ENCODE measurements at places on chromosomes 7 and 10.

DNA sequence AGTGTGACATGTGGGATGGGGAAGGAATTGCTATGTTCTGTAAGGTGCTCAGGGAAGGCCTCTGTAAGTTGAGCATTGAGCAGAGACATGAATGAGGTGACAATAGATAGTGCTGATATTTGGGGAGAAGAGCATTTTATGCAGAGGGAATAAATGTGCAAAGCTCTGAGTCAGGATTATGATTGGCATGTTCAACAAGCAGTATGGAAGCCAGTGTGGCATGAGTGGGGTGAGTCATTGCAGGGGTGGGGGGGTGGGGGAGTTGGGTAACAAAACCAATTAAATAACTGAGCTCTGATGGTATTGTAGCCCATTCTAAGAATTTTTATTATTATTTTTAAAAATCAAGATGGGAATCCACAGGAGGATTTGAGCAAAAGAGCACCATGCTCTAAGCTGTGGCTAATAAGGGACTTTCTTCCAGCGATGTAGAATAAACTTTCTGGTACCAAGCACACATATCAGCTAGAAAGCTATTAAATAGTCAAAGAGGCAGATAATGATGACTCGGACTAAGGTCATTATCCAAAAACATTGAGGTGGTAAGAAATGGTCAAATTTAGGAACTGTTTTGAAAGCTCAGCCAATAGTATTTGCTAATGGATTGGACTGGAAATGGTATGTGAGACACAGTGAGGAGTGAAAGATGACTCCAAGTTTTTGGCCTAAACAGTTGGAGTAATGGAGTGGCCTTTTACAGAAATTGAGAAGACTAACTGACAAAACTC, 96.4 kb downstream of the PRKG1 start:
- no peak for DNase-seq

GRCh38 chr7:158166386-158167340, 421.0 kb downstream of the PTPRN2 start:
- DNase-seq = no peak

- no peak for DNase-seq
Observed at GRCh38 chr10:28291881-28292297, 11.0 kb downstream of the MPP7 start.

DNA sequence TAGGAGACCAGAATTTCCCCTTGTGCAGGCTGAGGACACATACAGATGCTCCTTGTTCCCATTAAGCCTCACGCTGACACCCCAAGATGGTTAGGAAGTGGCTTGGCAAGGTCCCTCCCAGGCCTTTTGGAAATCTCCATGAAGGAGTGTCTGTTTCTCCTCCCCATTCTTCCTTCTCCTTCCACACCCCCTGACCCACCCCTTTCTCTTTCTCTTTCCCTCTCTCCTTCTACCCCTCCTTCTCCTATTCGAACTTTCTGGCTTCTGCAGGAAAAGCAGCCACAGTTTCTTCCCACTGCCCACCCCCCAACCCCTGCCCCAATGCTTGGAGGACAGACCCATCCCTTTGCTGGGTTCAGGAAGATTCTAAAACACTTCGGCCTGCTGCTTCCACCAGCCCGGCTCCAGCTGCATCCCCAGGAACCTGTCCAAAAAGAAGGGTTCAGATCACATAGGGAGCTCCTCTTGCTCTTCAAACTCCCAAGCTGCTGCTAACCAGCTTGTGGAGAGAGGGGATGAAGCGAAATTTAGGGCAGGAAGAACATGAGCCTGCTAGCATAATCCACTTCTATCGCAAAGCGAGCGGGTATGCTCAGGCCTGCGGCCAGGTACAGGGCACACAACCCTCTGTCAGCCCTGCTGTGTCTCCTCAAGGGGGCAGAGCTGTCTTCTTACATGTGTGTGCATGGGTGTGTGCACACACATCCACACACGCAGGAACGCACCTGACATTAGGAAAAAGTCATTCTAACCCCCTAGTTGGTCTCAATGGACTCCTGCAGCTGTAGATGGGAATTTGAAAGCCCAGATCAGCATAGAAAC, 80.4 kb downstream of the PPP1R3C start:
- no peak for DNase-seq

DNA sequence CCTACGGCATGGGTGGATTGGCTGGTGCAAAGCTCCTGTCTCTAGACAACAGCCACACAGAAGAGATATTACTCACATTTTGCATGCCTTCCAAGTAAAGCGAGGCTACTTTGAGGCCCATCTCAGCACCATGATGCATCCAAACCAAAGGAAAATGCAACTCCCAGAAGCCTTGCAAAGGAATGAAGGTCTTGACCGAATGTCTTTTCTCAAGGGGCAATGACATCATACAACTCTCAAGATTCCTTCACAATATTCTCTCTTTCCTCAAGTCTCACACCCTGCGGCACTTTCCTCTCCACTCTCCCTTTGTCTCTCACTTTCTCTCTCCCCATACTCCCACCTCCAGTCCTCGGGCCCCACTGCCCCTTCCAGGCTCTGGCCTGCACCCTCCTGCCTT, 44.8 kb upstream of the CPXM2 start:
- no peak for DNase-seq

DNA sequence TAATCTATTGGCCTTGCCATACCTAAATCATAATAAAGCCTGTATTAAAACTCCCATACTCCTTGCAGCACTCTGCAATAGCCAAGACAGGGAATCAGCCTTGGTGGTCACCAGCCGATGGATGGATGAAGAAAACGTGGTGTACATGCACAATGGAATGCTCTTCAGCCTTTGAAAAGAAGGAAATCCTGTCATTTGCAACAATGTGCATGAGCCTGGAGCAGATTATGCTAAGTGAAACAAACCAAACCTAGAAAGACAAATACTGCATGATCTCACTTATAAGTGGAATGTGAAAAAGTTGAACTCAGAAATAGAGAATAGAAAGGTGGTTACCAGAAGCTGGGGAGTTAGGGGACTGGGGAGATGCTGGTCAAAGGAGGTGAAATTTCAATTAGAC, 218.5 kb downstream of the GRID1 start:
- DNase-seq = no peak

- DNase-seq = no peak
Observed at GRCh38 chr7:140440593-140440992, 36.7 kb downstream of the RAB19 start.

DNA sequence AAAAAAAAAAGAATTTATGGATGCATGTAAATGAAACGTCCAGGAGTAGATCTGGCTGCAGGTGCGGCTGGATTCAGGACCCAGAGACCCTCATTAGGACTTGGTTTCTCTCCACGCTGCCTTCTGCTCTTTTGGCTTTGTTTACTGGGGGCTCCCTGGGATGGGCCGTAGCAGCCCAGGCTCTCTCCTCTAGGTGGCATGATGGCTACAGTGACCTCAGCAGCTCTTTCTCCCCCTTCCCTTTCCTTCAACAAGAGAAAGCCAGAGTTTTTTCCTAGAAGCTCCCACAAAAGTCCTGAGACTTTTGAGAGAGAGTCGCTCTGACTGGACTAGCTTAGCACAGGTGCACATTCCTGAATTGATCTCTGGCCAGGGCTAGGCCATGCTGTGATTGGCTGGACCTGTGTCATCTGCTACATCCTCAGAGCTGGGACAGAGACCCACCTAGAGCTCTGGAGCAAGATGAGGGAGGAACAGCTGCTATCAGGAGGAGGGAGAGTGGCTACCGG, 67.8 kb upstream of the PDCD4 start:
- no peak for DNase-seq

GRCh38 chr10:114753126-114753525, 68.5 kb upstream of the FHIP2A start:
- no peak for DNase-seq

GRCh38 chr10:70619271-70620019, 16.9 kb upstream of the PRF1 start:
- no peak for DNase-seq

- no peak for DNase-seq
Observed at GRCh38 chr7:138917771-138918170, 63.4 kb downstream of the KIAA1549 start.

DNA sequence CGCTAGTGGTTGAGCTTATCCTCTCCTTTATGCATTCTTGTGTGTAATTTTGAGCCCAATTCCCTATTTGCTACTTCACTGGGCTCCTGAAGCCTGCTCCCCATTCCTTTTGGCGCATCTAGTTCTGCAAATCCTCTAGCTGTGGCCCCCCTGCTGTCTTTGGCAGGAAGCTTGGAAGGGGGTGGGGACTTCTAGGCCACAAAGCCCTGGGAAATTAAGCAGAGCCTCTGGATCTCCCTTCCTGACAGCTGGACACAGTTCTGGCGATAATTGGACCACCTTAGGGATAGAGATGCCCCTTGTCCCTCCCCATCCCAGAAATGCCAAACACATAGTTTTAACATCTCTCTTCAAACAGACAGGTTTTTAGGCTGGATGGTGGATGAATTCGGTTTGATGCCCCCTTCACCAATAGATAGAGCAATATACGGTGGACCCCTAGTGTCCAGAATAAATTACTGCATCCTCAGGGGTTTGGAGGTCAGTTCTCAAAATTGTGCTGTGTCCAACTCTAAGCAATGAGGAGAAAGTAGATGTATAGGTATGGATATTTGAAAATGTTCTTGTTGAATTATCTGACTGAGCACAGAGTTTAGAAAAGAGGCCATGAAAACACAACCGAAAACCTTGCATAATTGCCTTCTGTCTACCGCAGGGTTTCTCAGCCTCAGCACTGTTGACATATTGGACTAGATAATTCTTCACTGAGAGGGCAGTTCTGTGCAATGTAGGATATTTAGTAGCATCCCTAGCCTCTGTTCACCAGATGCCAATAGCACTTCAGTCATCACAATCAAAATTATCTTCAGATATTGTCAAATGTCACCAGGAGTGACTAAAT, 75.5 kb downstream of the PAPSS2 start:
- DNase-seq = no peak

GRCh38 chr7:151047976-151048815, at the start of gene ASIC3:
Gene ASIC3 (plus strand): TSS chr7:151048531. CDS start chr7:151048886, 355 bp downstream.
- no peak for DNase-seq

GRCh38 chr7:54833001-54833467, 74.0 kb upstream of the SEC61G start:
- DNase-seq = no peak

GRCh38 chr7:119964065-119964464, 308.9 kb upstream of the KCND2 start:
- DNase-seq = no peak

- DNase-seq = no peak
Observed at GRCh38 chr10:65419629-65420028, 1506.2 kb upstream of the LRRTM3 start.

- DNase-seq = no peak
Observed at GRCh38 chr7:34034728-34035127, 129.4 kb downstream of the BMPER start.

- DNase-seq = no peak
Observed at GRCh38 chr7:30562498-30562897, 32.2 kb upstream of the GARS1 start.

- DNase-seq = no peak
Observed at GRCh38 chr7:24756545-24757352, 515 bp downstream of the GSDME start.

DNA sequence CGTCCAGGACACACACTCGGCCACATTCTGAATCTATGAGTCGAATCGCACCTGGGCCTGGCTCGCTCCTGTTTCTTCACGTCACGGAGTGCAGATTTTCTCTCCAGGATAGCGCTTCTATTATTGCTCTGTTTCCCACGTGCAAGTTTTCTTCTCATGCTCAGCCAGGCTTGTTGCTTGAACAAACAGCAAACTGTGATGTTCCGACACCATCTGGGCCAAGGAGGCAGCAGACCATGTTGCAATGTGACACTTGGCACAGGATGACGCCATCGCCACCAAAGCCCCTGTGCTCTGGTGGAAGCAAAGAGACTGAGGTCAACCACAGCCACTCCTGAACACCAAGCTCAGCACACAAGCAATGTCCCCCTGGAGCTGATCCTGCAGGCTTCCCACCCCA, 507.1 kb upstream of the ADARB2 start:
- DNase-seq = no peak

DNA sequence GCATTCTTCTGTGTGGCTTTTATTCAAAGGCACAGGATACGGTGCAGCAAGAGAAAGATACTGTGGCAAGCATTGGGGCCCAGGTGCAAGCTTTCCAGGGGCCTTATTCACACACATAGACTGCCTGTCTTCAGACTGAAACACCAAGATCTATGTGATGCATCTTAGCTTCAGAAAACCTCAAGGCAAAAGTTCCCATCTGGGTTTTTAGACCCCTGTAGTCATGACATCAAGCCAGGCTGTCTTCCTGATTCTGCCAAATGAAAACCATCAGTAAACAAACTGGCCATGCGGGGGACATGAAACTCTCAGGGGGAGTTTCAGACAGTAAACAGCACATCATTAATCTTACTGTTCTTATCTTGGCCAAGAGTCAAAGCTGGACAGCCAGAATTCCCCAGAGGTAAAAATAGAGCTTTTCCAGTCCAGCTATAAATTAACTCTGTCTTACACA, 9.8 kb downstream of the AGBL3 start:
- no peak for DNase-seq

- DNase-seq = no peak
Observed at GRCh38 chr7:16420329-16420648, 1.0 kb downstream of the CRPPA start.

GRCh38 chr10:4278186-4278585, 493.2 kb upstream of the KLF6 start:
- DNase-seq = no peak

DNA sequence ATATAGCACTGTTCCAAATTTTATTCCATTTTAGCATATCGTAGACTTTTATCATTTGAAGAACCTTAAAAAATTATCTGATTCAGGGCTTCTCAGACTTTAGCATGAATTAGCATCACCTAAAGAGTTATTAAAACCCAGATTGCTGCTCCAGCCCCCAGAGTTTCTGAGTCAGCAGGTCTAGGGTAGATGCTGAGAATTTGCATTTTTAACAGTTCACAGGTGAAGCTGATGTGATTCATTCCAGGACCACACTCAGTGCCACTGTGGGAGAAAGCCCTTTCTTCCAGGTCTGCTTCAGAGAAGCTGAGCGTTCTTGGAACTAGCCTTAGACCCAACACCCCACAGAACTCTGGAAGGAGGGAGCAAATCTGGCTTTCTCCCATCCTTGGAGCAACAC, 174.1 kb upstream of the YAE1 start:
- no peak for DNase-seq

- DNase-seq = no peak
Observed at GRCh38 chr7:56091591-56091990, 1.2 kb downstream of the PHKG1 start.

- DNase-seq = no peak
Observed at GRCh38 chr7:157909370-157909769, 572.6 kb downstream of the DNAJB6 start.

- no peak for DNase-seq
Observed at GRCh38 chr10:32376097-32376496, 29.1 kb upstream of the EPC1 start.

- no peak for DNase-seq
Observed at GRCh38 chr10:98577168-98577567, 130.4 kb upstream of the HPS1 start.

GRCh38 chr7:18288322-18289037, 207.1 kb upstream of the HDAC9 start:
- DNase-seq = no peak

GRCh38 chr7:94998266-94999068, 91.1 kb downstream of the PPP1R9A start:
- DNase-seq = no peak

- DNase-seq = no peak
Observed at GRCh38 chr10:88190540-88191235, 327.3 kb downstream of the PTEN start.

Measured in activated naive CD4-positive, alpha-beta T cell (primary cell).